ENCODE measurements at places on chromosomes 7 and 10. TPM values are rescaled to one million over a fixed set of nuclear protein-coding genes. Genes with fewer than 3 reads are reported as not detected.

OPN4 gene
- total RNA-seq, result not detected

HHEX gene
- total RNA-seq, result 20.3 TPM

PKD2L1 gene
- not detected for total RNA-seq

TMEM236 gene
- 0.20 TPM for total RNA-seq

SLC29A4 gene
- 0.95 TPM for total RNA-seq

STEAP2 gene
- total RNA-seq, result not detected

PDE1C gene
- total RNA-seq, result not detected

DNA sequence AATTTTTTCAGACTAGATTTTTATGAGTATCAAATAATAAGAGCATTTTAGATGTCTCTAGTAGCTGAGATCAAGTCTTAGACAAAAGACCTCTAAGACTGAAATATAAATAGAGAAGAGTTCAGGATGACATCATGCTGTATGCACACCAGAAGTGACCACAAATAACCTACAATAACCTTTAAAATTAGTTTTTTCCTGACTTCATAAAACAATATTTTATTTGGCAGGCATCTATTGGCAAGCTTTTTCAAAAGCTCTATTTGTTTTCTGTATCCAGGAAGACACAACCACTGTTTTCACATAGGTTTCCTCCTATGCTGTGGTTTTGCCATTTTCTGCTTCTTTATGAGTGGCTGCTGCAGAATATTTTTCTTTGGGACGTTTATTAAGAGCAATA lies 359.1 kb downstream of the CRPPA start:
- DNase-seq, result peak; percentile 17

DNA sequence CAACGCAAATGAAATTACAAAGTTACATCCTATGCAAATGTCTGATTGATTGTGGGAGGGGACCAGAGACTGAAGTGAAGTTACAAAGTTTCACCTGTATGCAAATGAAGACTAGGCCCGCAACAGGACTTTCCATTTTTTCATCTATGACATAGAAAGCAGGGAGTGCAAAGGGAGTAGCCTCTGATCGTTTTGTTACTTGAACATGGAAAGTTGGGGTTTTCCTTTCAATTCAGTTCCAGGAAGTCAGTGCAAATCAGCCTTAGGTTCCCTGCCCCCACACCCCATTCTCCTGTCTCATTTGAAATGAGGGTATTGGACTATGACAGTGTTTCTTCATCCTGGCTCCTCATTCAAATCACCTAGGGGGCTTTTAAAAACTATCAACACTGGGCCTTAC lies 96.9 kb upstream of the HABP2 start:
- no peak for DNase-seq

- DNase-seq, result no peak
Observed at GRCh38 chr7:28700790-28701203, 257.3 kb downstream of the TRIL start.

DNA sequence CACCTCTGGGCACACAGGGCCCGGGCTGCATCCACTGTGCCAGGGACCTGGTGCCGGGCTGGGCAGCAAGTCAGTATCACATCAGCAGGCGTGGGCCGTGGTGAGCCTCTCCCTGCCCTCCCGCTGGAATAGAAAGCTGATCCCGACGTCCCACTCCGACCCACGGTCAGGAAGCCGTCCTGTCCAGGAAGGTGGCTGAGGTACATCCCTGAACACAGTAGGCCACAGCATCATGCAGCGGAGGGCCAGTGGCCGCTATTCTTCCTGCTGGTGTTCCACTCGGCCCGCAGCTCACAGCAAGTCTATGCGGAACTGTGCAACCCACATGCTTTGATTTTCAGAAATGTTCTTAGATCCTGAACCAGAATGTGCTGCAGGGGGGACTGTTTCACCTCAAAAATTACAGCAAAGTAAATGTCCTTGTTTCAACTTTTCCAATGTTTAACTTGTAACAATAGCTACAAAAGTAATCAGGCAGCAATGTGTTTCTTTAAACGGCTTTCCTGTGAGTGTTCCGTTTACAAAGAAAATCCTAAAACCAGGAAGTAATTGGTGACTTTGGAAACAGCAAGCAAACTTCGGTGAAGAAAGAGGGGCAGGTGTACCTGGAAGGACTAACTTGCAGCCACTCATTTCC lies 676 bp upstream of the GPR146 start:
- no peak for DNase-seq

GRCh38 chr7:105189859-105190492 lies 176.0 kb downstream of the KMT2E start:
- no peak for DNase-seq

GRCh38 chr10:3738855-3739350 lies 46.1 kb downstream of the KLF6 start:
- DNase-seq, result no peak

- no peak for DNase-seq
Observed at GRCh38 chr10:15189133-15189885, 20.8 kb upstream of the NMT2 start.

GRCh38 chr7:158054611-158055010 lies 533.0 kb downstream of the PTPRN2 start:
- no peak for DNase-seq

DNA sequence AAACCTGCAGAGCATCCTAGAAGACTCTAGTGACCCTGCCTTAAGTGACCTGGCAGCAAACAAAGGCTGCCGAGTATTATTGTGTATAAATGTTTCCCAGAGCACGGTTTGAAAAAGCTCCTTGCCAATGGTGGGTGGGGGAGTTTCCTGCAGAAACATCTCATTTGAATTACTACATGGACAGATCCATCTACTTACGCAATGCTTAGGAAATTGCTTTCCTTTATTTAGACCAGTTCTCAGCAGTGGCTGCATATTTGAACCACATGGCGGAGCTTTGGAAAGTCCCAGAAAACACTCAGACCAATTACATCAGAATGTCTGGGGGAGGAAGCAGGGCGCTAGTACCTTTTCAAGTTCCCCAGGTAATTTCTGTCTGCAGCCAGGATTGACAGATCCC lies 560.9 kb downstream of the SDK1 start:
- DNase-seq, result no peak

DNA sequence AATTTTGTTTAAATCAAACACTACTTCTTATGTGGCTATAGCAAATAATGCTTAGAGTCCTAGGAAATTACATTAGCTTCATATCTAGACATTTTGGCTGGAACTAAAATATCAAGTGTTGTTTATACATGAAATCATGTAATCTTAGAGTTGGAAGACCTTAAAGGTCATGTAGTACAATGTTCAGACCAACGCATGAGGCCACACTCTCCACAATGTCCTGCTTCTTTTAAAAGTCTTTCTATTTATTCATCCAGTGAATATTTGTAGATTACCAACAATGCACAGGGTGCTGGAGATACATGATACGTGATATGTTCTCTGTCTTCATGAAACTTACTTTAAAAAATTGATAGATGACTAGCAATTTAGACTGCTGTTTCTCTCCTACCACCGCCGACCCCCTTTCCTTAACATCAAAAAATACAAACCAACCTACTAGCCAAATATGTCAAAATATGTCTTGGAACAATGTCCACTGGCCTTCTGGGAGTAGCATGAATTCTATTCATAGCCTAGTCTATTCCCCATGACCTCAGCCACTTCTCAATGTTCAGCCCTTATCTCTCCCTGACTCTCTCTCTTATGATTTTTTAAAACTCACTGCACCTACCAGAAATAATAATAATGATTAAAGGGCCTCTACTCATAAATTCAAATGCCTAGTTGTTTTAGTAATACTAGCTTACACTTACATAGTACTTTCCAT lies 59.5 kb upstream of the CAV2 start:
- DNase-seq, result no peak

GRCh38 chr10:89382757-89383156 lies 4.9 kb downstream of the IFIT1B start:
- no peak for DNase-seq

DNA sequence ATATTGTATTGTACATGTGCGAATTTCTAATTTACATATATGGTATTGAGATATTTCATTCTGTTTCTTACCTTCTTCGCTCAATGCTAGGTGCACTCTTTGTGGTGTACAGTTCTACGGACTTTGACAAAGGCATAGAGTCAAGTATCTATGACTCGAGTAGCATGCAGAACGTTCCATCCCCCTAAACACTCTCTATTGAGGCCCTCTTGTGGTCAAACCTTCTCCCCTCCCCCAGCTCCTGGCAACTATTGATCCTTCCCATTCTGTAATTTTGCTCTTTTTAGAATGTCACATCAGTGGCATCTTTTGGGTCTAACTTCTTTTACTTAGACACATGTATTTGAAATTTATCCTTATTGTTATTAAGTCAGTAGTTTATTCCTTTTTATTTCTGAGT lies 30.7 kb upstream of the GDF10 start:
- DNase-seq, result no peak

DNA sequence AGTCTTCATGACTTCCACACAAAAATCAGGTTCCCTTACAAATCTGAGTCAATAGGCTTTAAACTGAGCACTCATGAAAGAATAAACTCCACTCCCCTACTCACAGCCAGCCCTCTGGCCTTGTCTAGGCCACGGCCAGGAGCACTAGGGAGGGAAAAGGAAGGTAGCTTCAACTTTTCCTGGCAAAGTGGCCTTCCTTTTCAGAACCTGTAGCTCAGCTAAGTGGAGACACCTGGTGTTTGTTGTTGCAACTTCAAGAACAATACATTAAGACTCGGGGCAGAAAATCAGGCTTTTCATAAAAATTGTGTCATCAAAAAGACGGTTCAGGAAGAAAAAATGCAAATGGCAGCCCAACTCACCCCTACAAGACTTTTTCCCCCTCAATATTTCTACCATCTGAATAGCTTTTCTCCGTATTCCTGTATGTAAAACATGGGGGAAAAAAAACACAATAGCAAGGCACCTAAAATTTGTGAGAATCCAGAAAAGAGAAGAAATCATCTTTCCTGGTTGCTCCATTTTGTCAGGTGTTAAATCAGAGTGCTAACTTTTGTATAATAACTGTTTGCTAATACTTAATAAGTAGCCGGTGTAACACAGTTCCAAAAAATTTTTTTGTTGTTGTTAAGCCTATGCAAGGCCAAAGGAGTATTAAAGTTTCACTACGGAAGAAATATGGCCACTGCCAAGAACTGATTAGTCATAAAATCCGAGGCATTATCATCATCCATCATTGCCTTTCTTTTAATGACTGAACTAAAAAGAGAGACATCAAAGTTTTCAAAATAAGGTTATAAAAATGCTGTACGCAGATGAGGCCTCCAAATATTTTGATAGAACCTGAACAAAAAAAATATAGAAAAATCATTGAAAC lies 66.2 kb upstream of the ARID5B start:
- DNase-seq, result no peak

DNA sequence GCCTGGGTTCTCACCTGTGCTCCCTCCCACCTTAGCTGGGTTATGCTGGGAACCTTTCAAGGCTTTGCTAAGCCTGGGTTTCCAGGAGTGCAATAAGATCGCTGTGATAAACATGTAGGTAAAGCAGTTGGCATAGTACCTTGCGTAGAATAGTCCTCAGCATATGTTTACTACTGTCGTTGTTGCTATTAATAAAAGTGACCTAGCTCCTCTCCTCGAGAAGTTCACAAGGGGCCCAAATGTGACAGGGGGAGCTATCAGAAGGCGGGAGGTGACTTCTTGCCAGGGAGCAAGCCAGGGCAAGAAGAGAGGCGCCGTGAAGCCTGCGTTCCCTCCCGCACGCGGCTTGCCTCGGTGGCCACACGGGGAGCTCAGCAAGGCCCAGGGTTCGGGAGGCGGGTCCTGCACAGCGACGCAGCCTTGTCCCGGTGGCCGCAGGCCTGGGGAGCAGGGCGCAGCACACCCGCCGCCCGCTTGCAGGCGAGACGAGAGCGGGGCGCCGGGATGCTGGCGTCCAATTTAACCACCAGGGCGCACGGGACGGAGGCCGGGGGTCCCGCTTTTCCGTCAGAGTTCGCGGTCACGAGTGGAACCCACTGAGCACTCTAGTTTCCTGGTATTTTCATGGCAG lies 106.2 kb downstream of the SNX10 start:
- DNase-seq, result peak; percentile 13

DNA sequence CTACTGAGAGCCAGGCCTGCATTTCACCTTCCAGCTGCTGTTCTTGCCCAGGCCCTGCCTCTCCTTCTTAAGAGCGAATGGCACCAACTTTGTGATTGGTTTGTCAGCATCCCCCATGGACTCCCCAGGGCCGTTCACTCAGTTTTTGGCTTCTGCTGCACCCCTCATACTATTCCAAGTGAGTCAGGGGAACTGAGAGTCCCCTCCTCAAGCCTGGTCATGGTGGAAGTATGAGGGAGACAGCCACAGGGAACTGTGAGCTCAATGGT lies 62.4 kb upstream of the ANTXRL start:
- DNase-seq, result no peak

- DNase-seq, result no peak
Observed at GRCh38 chr10:124196659-124197058, 103.3 kb upstream of the CHST15 start.

- peak; percentile 14 for DNase-seq
Observed at GRCh38 chr10:50604049-50604640, 19.6 kb downstream of the SGMS1 start.

DNA sequence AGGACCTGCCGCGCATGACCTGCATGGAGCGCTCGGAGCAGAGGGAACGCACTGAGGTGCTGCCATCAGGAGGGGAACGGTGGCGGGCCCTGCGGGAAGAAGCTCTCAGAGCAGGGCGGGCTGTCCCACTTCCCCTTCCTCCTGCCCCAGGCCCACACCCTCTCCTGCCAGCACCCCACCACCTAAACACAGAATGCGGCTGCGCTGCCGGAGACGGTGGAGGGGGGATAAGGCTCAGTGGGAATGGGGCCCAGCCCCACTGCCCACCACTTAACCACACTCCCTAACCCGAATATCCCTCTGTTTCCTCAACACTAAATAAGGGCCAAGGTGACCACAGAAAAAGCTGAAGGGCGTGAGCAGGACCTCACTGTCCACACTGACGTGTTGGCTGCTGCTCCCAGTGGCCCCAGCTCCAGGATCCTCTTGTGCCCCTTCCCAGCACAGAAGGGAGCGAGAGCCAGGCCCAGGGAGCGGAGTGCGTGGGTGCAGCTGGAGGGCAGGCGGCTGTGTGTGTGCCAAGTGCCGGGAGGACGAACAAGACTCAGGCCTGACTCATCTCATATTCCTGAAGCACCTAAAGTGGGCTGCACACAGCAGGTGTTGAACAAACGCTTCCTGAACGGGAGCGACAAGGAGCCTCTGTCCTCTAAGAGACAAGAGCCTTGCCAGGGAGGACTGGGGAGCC lies 116.8 kb downstream of the MAD1L1 start:
- no peak for DNase-seq

GRCh38 chr10:31721096-31721495 lies 207.5 kb downstream of the ARHGAP12 start:
- no peak for DNase-seq

DNA sequence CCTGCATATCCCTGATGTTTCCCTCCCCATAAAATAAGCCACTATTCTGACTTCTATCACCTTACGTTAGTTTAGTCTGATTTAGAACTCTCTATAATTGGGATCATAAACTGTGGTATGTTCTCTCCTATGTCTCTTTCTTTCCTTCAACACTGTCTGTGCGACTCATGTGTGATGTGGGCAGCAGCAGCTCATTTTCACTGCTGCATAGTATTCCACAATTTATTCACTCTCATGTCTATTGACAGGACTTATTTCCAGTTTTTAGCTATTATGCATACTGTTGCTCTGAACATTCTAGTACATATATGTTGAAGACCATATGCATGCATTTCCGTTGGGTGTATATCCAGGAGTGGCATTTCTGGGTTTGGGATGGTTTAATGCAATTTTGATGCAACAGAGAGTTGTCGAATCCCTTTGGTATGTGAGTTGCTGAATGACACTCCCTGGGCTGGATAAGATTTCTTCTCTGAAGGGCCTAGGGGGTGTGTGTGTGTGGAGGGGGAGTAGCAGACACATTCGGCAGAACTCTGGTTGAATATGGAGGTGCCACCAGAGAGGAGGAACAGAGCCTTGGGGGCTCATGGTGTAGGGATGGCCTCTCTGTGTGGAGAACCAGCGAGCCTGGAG lies 87.8 kb upstream of the PCBD1 start:
- DNase-seq, result no peak

GRCh38 chr10:28533571-28534304 lies 820 bp downstream of the WAC start:
- DNase-seq, result peak; percentile 57

Data from natural killer cell (primary cell).